Jurkat, Clone E6-1 (cell line): ENCODE measurements at places on chromosomes 6 and 20.

DNA sequence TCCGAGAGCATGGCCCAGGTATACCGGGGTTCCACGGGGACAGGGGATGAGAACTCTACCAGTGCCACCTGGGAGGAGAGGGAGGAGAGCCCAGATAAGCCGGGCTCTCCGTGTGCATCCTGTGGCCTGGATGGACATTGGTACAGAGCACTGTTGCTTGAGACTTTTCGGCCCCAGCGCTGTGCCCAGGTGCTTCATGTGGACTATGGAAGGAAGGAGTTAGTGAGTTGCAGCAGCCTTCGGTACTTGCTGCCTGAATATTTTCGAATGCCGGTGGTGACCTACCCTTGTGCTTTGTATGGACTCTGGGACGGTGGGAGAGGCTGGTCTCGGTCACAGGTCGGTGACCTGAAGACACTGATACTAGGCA is 1.3 kb downstream of the TDRD6 start:
- DNase-seq = no peak

DNA sequence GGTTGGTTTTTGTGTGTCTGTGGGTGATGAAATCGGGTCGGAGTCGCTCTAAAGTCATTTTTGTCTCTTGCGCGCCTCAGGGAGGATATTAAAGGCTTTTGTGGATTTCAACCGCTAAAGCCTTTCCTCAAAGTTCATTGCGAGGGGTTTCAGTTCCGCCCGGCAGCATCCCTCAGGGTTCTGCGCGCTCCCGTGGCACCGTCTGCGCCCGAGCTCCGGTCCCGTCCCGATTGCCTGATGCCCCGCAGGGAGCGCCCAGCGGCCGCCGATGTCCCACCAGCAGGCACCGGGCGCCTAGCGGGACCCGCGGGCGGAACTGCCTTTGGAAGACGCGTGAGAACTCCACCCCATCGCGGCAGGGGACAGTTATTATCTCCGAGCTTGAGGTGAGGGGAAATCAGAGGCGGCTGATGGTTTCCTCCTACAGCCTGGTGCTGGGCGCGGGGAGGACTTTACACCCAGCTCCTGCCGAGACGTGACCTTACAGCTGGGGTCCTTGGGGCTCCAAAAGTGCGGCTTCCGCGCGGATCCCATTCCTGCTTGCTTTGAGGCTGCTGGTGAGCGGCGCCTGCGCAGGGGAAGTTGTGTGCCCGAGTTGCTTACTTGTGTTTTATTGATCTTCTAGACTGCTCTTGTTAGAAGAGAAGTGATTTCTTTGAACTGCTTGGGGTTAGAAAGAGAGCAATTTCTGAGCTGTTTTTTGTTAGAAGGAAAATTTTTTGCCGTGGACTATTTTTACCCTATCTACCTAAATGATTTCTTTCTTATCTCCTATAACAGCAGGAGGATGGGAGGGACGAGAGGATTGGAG is 27.1 kb downstream of the ULBP1 start:
- no peak for DNase-seq

- DNase-seq = no peak
Observed at GRCh38 chr6:82396964-82397751, 33.5 kb downstream of the TPBG start.

DNA sequence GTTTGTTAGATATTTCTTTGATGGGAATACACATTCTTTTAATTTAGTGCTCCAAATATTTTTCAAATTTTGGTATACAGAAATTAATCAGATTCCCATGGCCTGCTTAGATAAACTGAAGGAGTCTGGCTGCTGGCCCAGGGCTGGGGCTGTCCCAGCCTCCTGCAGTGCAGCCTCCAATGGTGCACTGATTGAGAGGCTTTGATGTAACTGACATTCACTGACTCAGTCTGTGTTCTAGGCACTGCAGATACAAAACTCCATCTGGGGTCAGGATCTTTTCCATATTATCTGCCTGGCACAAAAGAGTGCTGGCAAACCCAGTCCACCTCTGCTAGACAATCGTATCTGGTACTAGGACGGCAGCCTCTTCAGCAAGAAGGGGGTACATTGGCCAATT is 64.8 kb downstream of the GRIK2 start:
- DNase-seq = no peak

DNA sequence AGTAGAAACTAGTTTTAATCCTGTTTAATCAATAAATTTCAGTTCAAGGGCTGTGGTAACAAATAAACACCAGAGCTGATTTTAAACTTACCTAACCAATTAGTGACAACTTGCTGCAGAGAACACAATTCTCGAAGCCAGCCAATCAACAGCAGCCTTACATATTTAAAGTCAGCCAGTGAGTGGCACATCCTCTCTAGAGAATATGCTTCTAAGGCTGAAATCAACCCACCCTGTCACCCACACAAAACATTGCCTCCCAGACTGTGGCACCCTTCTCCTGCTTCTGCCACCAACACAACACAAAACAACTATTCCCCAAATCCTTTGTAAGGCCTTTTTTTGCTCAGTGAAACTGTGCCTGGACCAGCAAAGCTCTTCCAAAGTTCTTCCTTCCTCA is 306.0 kb downstream of the EYA4 start:
- DNase-seq = peak; percentile 22
